ENCODE measurements at places on chromosomes 6 and 20. TPM values are rescaled to one million over a fixed set of nuclear protein-coding genes. Genes with fewer than 3 reads are reported as not detected.

Gene TFAP2A
- total RNA-seq, result 30.1 TPM

Gene BTBD3
- total RNA-seq, result 134 TPM

Gene KIAA0408
- total RNA-seq, result 41.1 TPM

Gene CGA
- not detected for total RNA-seq

Gene GCNT2
- total RNA-seq, result 34.2 TPM

Gene KIF16B
- 29.1 TPM for total RNA-seq

Gene RIPOR3
- total RNA-seq, result 10.4 TPM

Measured in camera-type eye (tissue), 1 donor.